Vagina (tissue), 2 donors: ENCODE measurements at places on chromosomes 16 and 17. TPM values are rescaled to one million over a fixed set of nuclear protein-coding genes. Genes with fewer than 3 reads are reported as not detected.

Gene SLC12A3
- not detected for total RNA-seq

GRCh38 chr16:84390131-84390785 lies 21.9 kb downstream of the ATP2C2 start:
- no peaks in the 10 kb centered on the region for H3K36me3 ChIP-seq
- DNase-seq = no peak
- no peaks in the 10 kb centered on the region for H3K27me3 ChIP-seq
- H3K4me3 ChIP-seq = no peak overlapping the region
- H3K4me1 ChIP-seq = peaks cover 5% of the 10 kb centered on the region

- DNase-seq = no peak
- H3K36me3 ChIP-seq = no peaks in the 10 kb centered on the region
- H3K27me3 ChIP-seq = no peaks in the 10 kb centered on the region
- no peak overlapping the region for H3K27ac ChIP-seq
Measured at GRCh38 chr16:30645727-30646126, 5.0 kb upstream of the PRR14 start.

DNA sequence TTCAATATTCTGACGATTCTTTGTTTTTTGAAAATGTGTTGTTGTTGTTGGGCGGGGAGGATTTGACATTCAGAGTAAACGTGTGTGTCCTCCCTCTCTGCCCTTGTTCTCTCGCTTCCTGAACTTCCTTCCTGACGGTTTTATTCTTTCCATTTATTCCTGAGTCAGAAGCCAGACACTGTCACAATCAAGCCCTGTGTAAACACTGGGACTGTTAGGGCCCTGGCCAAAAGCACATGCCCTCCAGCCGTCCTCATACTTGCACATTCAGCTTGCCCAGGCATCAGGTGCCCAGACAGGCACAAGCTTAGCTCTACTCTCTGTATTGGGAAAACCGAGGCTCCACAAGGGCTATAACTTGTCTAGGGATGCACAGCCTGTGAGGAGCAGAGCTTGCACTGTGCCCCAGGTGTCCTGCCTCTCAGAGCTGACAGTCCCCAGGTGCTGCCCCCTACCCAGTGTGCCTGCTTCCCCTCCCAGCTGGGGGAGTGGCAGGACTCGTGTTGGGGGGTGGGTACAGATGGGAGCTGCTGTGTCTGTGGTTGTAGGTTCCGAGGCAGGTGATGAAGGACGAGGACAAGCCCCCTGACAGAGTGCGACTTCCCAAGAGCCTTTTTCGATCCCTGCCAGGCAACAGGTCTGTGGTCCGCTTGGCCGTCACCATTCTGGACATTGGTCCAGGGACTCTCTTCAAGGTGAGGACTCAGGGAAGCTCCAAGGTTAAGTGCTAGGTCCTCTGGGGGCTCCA lies 9.7 kb downstream of the ADGRG3 start:
- H3K4me1 ChIP-seq = no peaks in the 10 kb centered on the region
- no peak overlapping the region for H3K4me3 ChIP-seq
- no peak overlapping the region for H3K27ac ChIP-seq
- no peaks in the 10 kb centered on the region for H3K36me3 ChIP-seq
- DNase-seq = no peak

GRCh38 chr17:77828749-77829539 lies 129.6 kb upstream of the TNRC6C start:
- no peak for DNase-seq
- no peak overlapping the region for H3K27ac ChIP-seq
- H3K4me1 ChIP-seq = peaks cover 29% of the 10 kb centered on the region
- no peak overlapping the region for H3K4me3 ChIP-seq
